NCI-H146 (cell line): ENCODE measurements at places on chromosomes 13 and 19.

DNA sequence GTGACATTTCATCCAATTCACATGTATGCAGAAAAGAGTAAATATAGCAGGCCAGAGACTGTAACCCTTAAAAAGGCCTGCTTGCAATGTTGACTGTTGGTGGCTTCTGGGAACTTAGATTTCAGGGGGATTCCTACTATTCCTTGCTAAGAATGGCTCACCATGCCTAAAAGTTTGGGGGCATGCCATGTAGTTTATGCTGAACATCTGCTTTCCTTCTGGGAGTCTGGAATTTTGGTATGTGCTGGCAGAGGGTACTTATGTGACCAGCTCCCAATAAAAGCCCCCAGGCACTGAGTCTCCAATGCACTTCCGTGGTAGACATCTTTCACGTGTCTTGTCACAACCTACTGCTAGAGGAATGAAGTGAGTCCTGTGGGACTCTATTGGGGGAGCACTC, 88.4 kb upstream of the PCDH8 start:
- DNase-seq = no peak

DNA sequence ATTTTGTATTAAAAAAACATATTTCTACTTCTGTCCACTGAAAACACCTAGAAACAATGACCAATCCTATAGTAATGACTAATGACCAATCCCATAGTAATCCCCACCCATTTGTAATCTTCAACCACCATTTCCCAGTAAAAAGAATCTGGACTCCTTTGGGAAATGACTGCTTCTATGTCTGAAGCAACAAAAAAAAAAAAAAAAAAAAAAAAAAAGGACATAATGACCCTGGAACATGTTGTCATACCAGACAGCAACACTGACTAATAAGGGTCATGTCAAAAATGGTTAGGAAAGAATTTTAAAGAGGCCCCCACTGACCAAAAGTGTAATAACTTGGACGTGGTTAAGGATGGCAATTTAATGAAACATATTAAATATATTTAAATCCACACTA, 88.3 kb downstream of the TUBA3C start:
- DNase-seq = no peak

- DNase-seq = no peak
Observed at GRCh38 chr13:59112221-59112718, 1051.5 kb downstream of the DIAPH3 start.

- DNase-seq = no peak
Observed at GRCh38 chr13:26562512-26562890, 5.0 kb downstream of the WASF3 start.

- no peak for DNase-seq
Observed at GRCh38 chr19:49749055-49749716, 13.9 kb downstream of the TSKS start.

DNA sequence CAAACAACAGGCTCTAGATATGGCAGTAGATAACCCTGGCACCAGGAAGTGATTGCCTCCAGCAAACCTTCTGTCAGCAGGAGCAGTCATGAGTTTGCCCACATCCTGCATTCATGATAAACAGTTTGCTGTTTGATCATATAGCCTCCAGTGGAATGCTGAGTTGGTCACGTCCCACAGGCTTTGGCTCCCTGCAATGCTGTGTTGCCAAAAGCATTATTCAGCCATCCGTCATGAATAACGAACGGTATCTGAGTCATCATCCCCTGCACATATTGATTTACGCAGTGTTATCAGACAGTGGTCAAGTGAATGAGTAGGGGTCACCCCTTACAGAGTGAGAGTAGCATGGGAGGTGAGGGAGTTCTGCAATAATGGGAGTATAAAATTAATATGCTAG, 21.9 kb upstream of the ZNF432 start:
- DNase-seq = no peak

- no peak for DNase-seq
Observed at GRCh38 chr13:102267191-102267590, 134.7 kb downstream of the FGF14 start.

- DNase-seq = no peak
Observed at GRCh38 chr13:28099396-28100149, 803 bp downstream of the FLT3 start.

- DNase-seq = no peak
Observed at GRCh38 chr13:48906200-48906599, 69.5 kb upstream of the FNDC3A start.

GRCh38 chr19:6866741-6867151, 20.6 kb upstream of the ADGRE1 start:
- DNase-seq = no peak

DNA sequence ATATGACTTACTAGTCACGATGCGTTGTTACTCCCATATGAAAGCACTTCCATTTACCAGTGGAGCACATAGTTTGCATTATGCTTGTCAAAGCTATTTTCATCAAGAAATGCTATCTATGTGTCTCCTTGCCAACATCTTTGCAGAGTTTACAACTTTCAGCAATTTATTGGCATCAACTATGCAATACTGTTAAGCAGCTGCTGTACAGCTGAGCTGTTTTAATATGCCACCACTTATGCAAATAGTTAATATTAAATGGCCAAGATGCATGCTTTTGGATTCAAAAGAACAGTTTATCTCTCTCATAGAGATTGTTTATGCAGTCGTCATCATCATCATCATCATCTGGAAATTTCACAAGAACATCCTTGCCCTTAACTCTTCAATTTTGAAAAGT, 67.9 kb upstream of the KLF5 start:
- no peak for DNase-seq

- no peak for DNase-seq
Observed at GRCh38 chr19:51327066-51328001, 14.6 kb downstream of the VSIG10L start.

DNA sequence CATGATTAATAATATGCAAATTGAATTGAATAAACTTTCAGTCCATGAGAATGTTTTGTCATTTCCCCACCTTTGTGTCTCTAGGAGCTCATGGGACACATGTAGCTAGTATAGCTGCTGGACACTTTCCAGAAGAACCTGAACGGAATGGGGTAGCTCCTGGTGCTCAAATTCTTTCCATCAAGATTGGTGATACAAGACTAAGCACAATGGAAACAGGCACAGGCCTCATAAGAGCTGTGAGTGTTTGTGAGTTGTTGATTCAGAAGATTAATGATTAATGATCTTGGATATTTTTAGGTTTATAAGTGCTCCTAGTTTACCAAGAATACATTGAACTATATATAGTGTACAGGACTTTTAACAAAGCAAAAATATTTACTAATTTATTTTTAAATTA, 30.1 kb downstream of the TPP2 start:
- DNase-seq = no peak

GRCh38 chr13:113058988-113059850, 46.4 kb upstream of the F7 start:
- no peak for DNase-seq

GRCh38 chr13:41639237-41639904, 182.0 kb downstream of the RGCC start:
- no peak for DNase-seq

GRCh38 chr19:947090-947706, 21.4 kb downstream of the ARID3A start:
- DNase-seq = no peak

DNA sequence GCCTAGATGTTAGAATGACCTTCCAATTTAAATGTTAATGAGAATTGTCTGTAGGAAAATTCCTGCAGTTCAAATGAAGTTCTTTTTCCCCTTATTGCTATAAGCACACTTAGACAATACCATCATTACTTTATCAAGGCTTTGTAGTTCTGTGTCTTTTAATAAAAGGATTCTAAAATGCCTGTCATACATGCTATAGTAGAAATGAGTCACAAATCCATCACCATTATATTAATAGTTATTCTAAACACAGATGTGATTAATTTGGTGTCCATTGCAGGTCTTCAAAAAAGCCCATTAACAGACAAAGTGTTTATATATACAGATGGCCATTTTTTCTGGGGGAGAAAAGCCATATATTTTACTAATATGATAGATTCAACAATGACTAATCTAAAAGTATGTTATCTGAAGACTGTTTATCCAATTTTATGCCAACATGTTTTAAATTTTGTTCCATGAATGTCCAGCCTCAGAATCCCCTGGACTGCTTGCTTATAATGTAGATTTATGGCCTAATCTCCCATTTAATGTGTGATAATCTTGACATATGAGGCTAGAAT, 1678.3 kb upstream of the PCDH20 start:
- DNase-seq = no peak

DNA sequence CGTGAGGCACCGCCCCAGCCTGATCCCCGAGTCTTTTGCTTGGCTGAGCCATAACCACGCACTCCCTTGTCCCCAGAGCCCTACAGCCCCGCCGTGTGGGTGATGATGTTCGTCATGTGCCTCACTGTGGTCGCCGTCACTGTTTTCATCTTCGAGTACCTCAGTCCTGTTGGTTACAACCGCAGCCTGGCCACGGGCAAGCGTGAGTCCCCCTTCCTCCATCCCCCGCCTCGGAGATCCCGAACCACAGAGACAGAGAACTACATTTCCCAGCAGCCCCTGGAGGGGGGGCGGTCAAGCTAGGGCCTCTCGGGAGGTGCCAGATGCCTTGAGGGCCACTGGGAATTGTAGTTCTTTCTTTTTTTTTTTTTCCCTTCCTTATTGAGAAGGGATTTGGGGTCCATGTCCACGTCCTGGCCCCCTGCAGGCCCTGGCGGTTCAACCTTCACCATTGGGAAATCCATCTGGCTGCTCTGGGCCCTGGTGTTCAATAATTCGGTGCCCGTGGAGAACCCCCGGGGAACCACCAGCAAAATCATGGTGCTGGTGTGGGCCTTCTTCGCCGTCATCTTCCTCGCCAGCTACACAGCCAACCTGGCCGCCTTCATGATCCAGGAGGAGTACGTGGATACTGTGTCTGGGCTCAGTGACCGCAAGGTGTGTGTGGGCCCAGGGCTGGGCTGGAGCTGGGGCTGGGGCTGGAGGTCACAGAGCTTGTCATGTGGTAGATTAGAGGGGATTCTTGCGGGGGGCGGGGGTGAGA, 25.9 kb downstream of the GRIN2D start:
- peak; percentile 27 for DNase-seq

DNA sequence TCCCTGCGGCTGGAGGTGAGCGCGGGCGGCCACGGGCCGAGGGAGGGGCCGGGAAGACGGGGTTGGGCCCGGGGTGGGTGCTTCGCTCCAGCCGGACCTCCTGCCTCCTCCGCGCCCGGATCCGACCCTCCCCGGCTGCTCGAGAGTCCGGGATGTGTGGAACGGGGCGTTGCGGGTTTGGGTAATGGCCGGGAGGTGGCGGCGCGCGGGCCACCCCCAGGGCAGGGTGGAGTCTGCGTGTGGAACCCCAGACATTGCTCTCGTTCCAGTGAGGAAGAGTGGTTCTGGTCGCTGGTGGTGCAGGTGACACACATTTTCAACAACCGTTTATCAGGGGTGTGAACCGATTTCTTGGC, 38.8 kb downstream of the ARHGEF7 start:
- DNase-seq = peak; percentile 75

- DNase-seq = no peak
Observed at GRCh38 chr19:31354799-31355664, 5.8 kb upstream of the TSHZ3 start.

DNA sequence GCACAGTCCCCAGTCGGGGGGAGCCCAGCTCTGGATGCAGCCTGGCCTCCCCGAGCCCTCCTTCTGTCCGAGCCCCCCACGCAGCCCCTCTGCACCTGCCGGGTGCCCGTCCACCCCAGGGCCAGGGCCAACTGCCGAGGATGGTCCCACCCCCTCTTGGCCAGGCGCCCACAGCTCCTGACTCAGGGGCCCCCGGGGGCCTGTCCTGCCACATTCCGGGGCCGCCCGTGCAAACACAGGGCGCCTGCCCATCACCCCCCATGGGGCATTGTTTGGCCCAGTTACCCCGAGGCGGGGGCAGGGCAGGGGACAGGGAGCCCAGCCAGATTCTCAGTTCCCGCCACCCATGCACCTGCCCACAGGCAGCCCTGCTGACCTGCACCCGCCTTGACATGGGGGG, 5.3 kb upstream of the TCF3 start:
- DNase-seq = no peak

DNA sequence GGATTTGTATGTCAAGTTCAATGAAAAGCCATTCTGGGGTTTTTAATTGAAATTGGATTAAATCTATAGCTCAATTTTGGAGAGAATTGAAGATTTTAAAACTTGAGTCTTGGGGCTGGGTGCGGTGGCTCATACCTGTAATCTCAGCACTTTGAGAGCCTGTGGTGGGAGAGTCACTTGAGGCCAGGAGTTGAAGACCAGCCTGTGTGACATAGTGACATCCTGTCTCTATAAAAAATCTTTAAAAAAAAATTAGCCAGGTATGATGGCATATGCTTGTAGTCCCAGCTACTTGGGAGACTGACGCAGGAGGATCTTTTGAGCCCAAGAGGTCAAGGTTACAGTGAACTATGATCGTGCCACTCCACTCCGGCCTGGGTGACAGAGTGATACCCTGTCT, 41.2 kb downstream of the VAV1 start:
- no peak for DNase-seq

- DNase-seq = peak; percentile 52
Observed at GRCh38 chr13:46553521-46553885, 533 bp downstream of the LRCH1 start.

DNA sequence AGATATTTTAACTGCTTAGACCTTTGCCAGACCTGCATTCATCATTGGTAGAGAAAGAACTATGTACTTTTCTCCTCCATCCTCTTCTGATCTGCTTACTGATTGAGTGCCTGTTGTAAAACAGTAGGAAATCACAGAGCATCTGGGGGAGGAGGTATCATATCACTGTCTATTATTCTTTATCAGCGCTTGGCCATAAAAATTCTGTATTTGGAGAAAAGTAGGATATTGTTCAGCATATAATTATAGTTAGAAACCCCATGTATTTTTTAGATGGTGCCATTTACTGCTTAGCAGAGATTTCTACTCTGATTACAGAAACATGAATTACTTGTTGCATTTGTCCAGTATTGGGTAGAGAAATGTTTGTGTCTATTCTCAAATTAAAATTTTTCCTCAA, 62.4 kb downstream of the URI1 start:
- DNase-seq = peak; percentile 67

GRCh38 chr19:10557603-10558197, 8.1 kb downstream of the KRI1 start:
- no peak for DNase-seq

DNA sequence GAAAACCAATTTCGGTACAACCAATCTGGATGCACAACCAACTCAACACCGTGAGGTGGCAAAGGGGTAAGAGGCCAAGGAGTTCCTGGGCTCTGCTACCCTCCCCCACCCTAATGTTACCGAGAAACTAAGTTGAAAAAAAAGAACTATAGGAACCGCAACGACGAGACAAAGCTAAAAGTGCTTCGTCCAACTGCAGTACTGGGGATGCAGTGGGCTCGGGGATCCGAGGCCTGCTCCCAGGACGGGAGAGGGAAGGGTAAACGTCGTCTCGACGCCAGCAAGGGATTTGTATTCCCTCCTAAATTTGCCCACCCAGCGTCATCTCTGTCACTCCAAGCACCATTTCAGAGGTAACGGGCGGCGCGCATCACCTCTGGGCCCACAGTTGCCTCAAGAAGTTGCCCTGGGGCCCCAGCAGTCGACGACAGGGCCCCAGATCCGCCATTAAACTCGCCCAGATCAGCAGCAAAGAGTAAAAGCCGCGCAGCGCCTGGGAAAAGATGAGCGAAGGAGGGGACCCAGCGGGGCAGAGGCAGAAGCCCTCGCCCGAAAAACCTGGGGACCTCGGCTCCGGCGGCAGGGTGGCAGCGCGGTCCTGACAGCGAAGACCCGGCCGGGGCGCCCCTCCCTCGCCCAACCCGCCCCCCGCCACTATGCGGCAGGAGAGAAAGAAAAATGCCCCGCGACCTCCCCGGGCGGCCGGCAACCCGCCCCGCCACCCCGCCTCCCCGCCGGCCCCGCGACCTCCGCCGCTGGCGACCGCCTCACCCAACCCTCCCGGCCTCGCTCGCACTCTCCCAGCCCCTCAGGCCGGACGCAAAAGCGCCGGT, 752 bp downstream of the ZMYM5 start:
- DNase-seq = peak; percentile 28
